ENCODE measurements at places on chromosomes 1 and 21.

DNA sequence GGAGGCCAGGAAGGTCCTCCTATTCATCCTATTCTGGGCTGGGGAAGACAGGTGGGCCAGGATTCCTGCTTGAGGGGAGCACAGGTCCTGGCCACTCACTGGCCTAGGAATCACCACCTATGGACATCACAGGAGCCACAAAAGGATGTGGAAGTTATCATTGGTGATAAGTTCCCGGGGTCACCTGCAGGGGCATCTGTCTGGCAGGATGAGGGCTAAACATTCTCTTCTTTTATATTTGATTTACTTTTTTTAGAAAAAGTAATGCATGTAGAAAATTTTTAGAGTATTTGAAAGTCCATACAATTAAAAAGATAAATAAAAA lies 33.2 kb upstream of the KIAA0040 start:
- DNase-seq = no peak

DNA sequence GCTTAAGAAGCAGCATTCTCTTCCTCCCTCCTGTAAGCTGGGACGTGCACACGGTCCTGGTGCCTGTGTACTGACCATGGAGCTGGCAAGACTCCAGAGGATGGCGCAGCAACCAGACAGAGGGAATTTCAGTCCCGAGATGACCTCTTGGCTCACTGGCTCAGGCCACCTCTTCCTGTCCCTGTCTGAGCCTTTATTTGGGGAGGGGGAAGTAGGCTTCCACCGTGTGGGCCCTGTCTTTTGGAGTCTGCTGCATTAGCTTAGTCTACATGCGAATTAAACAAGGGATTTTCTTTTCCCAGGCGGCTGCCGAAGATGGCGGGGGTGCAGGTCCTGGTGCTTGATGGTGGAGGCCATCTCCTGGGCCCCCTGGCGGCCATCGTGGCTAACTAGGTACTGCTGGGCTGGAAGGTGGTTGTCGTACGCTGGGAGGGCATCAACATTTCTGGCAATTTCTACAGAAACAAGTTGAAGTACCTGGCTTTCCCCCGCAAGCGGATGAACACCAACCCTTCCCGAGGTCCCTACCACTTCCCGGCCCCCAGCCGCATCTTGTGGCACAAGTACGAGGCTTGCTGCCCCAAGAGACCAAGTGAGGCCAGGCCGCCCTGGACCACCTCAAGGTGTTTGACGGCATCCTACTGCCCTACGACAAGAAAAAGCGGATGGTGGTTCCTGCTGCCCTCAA lies 10.2 kb downstream of the IL24 start:
- DNase-seq = no peak

- DNase-seq = no peak
Measured at GRCh38 chr1:32398401-32398800, 4.2 kb upstream of the BSDC1 start.

DNA sequence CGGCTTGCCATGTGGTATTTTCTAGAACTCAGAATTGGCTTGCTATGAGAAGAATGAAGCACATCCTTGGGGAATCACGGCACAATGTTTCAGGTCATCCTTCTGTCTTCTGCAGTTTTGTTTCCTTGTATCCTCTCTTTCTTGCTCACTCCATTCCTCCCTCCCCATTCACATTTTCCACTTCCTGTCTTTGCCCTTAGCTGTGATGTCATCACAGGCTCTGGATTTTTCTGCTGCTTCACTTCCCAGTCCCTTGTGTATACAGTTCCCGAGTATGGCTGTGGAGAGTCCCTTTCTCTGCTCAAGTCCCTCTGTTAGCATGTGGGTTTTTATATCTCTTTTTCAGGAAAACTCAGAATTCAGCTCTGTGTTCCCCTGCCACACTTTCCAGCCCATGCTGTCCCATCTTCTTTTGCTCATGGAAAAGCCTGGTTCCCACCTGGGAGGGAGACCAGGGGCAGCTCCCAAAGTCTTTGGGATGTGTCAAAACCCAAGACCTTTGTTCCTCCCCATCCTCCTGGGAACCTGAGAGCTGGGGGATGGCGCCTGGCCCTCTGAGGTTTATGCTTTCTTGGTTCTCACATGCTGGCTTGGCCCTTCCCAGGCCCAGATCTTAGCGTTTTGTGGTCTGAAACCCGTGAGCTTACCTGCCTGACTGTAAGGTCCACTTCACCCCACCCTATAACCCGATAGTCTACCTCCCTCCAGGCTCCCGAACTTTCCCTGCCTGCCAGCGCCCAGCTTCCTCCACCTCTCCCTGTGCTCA lies 4.8 kb upstream of the RGS16 start:
- no peak for DNase-seq

- no peak for DNase-seq
Measured at GRCh38 chr1:15609631-15610030, 7.6 kb upstream of the DDI2 start.

DNA sequence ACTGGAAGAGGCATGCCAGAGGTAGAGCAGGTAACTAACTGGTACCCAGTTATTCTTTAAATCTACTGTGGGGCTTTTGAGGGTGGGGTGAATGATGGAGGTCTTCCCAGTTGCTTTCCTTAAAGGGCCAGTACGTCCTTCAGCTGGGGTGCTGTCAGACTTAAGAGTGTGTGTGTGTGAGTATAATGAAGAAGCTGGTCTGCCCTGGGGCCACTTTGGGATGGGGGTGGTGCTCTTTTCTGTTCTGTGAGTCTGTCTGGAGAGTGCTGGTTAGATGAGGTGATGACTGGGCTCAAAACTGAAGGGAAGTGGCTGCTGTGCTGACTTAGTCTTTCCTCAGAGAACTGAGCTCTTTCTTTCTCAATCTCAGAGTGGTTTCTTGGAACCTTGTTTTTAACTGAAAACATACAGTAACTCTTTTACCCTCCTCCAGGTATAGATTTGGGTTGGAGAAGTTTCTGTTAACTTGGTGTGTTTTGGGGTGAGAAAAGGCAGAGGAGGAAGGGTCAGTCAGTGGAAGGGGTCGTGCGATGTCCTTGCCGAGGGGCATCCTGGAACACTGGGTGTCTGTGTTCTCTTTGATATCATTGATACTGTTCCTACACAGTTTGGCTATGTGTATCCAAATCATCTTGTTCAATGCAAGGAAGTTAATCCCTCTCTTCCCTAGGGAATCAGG lies 746 bp downstream of the MACF1 start:
- peak; percentile 47 for DNase-seq

- no peak for DNase-seq
Measured at GRCh38 chr1:107404756-107405155, 263.9 kb downstream of the NTNG1 start.

DNA sequence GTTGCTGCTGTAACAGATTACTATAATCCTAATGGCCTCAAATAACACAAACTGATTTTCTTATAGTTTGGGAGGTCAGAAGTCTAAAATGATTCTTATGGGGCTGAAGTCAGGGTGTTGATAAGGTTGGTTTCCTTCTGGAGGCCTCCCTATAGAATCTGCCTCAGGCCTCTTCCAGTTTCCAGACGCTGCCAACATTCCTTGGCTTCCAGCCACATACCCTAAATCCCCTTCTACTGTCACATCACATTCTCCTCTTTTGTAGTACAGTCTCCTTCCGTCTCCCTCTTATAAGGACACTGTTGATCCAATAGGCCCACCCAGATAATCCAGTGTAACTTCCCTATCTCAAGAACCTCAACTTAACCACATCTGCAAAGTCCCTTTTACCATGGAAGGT lies 145.3 kb upstream of the NCAM2 start:
- no peak for DNase-seq

DNA sequence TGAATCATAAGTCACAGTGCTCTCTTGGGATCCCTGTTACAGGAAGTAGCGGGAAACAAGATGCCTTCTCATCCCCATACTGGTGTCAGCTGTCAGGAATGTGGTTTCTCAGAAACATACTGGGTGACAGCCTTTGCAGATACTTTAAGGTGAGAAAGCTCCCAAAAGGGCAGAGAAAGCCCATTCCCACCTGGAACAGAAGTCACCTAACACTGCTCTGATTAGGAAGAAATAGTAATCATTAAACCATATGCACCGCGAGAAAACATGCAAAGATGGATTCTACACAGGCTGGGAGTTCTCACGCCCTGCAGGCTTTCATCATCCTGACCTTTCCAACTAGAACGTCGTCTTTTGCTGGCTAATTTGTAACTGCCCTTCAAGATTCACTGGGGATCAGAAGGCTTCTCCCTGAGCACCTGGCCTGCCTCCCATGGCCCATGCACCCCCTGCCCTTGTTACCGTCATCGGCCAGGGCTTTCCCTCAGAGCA lies 46.2 kb upstream of the SLC44A3 start:
- no peak for DNase-seq

- no peak for DNase-seq
Measured at GRCh38 chr21:33290441-33290840, 24.3 kb downstream of the IL10RB start.

GRCh38 chr1:78726686-78727085 lies 77.1 kb downstream of the IFI44 start:
- DNase-seq = no peak

DNA sequence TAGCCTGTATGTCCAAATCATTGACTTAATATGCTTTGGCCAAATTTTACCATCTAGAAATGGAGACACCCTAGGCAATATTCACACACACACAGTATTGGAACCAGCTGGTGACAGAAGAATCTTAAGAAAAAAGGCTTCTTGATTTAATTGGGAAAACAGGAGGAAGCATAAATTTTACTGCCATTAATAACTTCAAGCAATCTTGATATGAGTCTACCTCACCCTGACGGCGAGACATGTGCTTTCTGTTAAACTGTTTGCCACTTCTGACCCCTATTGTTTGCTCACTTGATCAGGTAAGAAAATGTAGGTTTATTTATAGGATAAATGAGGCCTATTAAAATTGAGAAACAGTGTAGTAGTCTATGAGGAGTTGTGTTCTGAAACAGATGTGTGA lies 73.2 kb downstream of the KIFAP3 start:
- DNase-seq = no peak

DNA sequence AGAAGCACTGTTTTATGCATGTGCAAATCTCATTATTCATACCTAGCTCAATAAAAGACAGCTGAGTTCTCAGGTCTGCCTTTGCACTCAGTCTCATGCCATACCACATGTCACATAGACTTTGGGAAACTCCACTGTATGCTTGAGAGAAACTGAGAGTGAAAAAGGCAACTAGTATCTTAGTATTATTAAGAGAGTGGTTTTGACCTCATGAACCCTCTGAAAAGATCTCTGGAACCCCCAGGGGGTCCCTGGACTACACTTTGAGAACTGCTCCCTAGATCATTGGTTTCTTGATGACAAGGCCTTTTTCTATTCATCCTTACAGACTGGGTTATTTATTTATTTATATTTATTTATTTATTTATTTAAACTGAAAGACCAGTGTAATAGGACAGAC lies 3.7 kb upstream of the RHEX start:
- DNase-seq = no peak

DNA sequence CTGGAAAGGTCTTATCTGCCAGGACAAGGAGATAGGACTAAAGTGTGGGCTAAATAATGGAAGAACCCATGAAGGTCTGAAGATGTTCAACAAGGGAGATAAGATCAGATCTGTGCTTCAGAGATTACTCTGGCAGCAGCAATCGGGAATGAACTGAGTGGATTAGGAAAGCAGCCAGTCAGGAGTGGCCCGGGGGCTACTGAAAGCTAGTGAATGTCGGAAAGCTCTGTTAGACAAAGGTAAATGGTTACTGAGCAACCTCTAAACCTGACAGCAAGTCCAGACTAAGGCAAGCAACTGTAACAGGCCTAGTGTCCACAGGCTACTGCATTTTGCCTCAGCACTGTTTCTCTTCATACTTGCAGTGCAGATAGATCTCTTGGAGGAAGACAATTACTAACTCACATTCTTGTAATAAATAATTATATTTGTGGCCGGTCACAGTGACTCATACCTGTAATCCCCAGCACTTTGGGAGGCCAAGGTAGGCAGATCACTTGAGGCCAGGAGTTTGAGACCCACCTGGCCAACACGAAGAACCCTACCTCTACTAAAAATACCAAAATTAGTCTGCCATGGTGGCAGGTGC lies 12.5 kb downstream of the IQGAP3 start:
- DNase-seq = no peak

Data from stimulated activated CD4-positive, alpha-beta T cell treated with anti-CD3 and anti-CD28 coated beads, Interleukin-1b, Interleukin-23, amount 100 ng/mL, for 4 hours (primary cell).